ENCODE measurements at places on chromosomes 2 and 18.

DNA sequence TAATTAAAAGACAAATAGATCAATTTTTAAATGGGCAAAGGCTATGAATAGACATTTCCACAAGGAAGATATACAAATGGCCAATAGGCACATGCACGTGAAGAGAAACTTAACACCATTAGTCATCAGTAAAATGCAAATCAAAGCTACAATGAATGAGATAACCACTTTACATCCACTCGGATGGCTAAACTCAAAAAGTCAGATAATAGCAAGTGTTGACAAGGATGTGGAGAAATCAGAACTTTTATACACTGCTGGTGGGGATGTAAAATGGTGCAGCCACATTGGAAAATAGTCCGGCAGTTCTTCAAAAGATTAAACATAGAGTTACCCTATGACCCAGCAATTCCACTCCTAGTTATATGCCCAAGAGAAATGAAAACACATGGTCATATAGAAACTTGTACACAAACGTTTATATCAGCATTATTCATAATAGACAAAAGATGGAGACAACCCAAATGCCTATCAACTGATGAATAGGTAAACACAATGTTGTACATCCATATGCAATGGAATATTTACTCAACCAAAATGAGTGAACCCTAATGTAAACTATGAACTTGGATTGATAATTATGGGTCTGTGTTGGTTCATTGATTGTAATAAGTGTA is 51.1 kb downstream of the SMAD7 start:
- DNase-seq: no peak

GRCh38 chr2:48434101-48434500 is 95.9 kb upstream of the STON1 start:
- no peak for DNase-seq

DNA sequence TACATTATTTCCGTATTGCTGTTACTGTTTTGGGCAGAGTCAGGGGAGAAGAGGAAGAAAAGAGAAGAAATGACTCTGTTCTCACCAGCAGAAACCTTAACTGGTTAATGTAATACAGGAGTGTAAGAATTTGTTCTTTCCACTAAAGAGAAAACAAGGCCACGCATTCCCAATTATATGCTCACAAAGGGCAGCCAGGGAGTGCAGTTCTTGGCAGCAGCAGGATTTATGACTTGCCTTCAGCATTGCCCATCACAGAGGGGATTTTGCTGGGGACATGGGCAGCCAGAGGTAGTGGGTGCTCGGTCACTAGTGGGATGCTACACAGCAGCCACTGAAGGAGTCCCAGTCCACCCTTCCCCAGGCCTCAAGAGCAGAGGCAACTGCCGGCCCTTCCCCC is 18.4 kb downstream of the MREG start:
- DNase-seq: no peak

DNA sequence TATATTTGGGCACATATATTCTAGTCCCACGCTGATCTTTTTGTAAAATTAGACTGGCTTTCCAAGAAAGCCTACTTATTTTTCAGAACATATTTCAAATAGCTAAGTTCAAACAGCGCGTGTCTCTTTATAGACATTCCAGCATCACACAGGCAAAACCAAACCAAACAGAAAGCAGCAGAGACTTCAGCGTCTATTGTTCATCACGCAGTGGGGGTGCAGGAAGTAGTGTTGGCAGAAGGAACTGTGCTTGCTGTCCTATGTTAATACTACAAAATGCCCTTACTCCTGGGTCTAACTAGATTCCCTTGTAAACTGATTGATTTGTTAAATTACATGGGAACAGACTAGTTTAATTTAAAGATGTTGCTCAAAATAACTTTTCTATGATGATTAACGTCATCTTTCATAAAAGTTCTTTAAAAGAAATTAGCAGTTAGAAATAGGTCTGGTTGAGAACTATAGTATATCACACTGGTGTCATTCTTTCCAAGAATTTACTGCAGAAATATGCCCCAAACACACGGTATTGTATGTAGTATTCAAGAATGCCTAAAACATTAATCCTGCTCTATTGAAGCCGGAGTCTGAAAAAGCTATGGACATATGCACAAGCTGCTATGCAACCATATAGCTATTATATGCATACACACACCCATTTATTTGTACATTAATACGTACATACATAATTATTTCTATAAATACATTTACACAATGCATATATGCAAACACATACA is 436.3 kb downstream of the CBLN2 start:
- no peak for DNase-seq

- no peak for DNase-seq
These were observed 15.3 kb downstream of the KYNU start for GRCh38 chr2:142892715-142893114.
